ENCODE measurements at places on chromosomes 2 and 18.

DNA sequence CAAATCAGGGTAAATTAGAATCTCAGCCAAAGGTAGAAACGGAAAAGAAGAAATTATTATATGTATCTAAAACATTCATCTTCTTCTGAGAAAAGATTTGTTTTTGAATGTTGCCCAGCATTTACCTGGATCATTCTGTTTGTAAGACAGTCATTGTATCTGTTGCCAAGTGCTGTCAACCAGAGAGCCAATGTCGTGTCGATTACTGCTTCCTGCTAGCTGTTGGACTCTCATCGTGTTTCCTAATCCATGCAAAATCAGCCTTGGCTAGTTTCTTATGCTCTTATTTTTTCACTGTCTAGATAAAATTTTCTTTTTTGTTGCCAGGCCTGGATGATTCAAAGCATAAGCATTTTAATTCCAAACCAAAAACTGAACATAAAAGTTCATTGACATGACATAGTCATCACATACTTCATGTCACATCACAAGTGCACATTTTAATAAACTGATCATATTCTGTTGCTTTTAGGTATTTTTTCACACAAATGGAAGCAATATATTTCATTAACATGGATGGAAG is 202.3 kb downstream of the KCNH7 start:
- DNase-seq = no peak

DNA sequence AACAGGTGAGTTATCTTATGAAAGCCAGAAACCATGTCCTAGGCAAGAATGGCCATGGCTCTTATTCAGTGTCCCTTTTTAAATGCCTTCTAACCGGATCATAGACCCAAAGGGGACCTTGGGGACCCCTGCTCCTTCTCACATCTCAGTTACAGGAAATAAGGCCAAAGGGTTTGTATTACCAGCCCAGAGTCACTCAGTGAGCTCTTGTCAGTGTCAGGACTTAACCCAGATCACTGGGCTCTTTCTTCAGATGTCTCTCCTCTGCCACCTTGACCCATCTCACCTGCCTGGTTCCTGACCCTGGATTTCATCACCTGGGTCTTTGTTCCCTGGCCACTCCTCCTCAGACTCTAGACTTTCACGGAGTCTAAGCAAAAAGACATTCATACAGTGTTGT is 556.7 kb downstream of the CMPK2 start:
- DNase-seq = no peak

- no peak for DNase-seq
These were observed 9.0 kb upstream of the RNF103 start for GRCh38 chr2:86632672-86633071.

DNA sequence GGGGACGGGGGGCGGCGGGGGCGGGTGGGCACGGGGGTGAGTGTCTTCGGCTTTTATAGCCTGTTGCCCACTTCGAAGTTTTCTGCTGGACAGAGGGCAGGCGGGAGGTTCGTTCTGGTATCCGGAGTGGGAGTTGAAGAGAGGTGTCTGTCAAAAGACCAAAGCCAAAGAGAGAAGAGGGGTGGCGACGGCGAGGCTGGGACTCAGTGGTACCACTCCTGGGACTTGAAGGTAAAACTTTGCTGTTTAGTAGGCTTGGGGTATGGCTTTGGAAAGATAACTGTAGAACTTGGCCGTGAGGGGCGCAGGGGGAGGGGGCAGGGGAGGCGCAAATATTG is 215.8 kb upstream of the DTNA start:
- DNase-seq = no peak

GRCh38 chr18:46415532-46416252 is 241.3 kb downstream of the LOXHD1 start:
- DNase-seq = no peak

- peak; percentile 7 for DNase-seq
These were observed 47.0 kb downstream of the UGP2 start for GRCh38 chr2:63888490-63889402.

DNA sequence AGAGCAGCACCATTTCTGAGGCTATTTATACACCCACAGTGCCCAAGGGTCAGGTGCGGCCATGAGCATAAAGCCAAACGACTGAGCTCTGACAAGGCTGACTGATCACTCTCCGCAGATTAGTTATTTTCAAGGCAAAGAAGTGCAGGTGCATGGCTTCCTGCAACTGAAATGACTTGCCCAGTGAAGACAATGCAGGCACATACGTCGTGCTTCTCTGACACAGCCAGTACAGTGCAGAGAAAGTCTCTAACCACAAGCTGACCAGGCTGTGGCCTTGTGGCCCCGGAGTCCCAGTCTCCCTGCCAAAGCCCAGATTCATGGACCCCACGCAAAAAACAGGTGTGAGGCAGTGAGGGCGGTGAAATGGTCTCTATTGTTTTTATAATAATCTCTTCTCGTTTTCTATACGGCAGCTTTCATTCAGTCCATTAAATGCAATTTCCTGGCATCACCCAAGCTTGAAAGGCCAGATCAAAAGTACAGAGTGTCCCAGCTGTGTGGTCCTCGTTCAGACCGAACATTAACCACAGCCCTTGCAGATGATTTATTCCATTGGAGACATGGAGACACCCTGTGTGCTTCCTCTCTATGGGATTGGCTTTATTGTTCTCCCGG is 447.0 kb upstream of the ID2 start:
- DNase-seq = no peak

DNA sequence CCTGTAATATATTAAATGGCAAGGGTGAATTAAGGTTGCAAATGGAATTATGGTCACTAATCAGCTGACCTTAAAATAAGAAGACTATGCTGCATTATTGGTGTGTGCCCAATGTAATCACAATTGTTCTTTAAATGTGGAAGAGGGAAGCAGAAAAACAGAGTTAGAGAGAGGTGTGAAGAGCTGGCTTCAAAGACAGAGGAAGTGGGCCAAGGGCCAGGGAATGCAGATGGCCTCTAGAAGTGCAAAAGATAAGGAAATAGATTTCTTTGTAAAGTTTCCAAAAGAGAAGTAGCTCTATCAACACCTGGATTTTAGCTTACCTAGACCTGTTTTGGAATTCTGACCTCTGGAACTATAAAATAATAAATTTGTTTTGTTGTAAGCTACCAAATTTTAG is 276.0 kb downstream of the LRRTM1 start:
- DNase-seq = no peak

DNA sequence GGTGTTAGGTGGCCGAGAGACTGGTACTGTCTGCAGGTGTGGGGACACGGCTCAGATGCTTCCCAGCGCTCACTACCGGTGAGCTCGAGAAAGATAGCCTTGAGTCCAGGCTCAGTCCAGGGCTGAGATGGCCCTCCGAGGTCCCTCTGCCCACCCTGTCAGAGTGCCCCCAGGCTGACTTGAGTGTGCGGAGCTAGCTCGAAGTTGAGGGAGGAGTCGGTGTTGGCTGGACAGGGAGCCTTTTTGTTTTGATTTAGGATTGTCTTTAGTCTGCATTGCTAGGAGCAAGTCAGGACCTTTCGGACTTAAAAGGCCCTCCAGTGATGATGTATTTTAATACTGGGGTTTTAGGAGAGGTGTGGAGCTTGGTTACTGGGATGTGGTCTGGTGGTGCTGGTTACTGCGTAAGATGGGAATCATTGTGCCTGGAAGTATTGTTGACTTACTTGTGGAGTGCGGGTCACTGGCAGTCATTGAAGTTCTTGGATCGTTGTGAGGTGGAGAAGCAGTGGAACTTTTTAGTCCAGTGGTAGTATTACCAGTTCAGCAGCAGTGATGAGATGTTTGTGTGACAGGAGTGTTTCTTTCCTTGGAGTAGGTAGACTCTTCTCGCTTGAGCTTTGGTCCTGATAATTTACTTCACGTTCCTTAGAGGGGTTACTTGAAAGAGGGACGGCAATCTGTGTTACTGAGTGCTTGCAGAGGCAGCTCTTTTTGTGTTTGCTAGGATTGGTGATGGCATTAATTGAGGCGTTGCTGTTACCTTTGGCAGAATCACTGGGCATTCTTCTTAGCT is 633 bp downstream of the KIAA1328 start:
- DNase-seq = no peak

DNA sequence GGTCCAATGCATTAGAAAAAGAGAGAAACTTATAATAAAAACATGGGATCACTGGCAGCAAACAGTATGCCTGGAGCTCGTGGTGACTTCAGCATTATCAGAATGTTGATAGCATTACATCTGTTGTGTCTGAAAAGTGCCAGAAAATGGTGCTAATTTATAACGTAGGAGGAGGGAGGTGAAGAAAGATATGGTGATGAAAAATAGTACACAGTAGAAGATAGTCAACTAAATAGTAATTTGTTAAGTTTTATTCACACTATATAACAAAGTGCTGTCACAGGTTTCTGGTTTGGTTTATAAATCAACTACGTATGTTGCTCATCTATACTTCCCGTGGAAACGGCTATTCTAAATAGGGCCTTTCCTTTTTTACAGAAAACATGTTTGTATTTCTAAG is 117.4 kb downstream of the LRRTM1 start:
- DNase-seq = no peak

GRCh38 chr2:42513252-42513918 is 19.6 kb upstream of the KCNG3 start:
- DNase-seq = no peak

GRCh38 chr18:79942786-79943607 is 8.5 kb downstream of the SLC66A2 start:
- no peak for DNase-seq

DNA sequence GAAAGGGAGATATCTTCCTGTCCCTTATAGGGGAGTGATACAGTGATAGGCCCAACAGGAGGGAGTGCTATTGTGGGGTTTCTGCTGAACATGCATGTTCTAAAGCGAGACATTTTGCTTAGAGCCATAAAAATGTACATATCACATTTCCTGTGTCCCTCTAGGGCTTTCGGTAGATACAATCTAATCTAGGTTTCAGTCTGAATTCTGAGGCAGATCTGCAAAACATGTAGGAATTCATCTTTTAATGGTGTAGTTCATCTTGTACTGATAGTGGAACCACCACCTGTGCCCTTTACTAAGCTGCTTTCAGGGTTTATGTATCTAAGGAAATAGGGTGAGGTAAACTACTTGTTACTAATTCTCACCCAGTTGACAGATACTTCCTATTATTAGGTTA is 73.8 kb downstream of the SPTBN1 start:
- DNase-seq = no peak

DNA sequence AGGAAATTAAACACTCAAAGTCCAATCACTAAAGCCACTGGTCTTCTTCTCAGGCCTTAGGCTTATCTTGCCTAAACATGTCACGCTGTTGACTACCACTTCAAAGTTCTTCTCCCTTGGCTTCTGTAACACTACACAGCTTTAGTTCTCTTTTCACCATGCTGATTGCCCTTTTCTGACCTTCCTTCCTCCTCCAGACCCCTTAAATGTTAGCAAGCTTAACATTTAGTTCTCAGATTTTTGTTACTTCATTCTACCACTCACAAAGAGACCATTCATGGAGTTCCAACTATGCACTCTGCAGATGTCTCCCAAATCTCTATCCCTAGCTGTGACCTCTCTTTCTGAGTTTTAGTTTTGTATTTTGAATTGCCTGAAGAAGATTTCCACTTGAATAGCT is 64.4 kb downstream of the TTC21B start:
- no peak for DNase-seq

DNA sequence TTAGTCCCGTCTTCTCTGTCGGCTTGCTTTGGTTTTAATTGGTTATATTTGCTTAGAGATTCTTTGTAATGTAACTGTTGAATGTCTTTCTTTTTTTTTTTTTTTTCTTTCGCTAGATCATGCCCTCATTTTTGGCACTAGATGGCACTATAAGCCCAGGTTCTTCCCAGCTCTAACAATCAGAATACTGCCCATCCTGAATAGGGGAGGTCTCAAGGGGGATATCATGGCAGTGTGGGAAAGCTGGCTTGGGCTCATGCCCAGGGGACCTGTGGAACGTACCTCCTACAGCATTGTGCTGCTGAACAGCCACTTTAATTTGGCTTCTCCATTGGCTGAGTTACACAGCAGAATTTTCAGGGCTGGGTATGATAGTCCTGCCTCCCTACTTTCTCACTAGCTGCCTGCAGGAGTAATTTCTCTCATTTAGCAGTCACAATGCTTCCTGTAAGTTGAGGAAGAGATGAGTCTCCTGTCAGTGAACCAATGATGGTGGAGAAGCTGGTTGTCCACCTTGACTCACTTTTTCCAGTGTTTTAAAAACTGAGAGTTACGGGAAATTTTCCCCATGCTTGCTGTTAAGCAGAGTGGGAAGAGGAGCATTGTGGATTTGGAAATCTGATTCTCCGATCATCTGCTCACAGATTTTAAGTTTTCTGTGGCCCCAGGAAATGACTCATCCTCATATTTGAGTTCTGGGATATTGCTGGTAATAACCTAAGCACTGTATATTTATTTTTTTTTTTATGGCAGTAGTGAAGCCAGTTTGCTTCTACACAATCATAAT is 47.2 kb downstream of the RAD51AP2 start:
- DNase-seq = no peak

- no peak for DNase-seq
These were observed 8.7 kb downstream of the NPPC start for GRCh38 chr2:231917280-231918066.

GRCh38 chr18:32769586-32770053 is 3.2 kb downstream of the KLHL14 start:
- DNase-seq = no peak

- DNase-seq = no peak
These were observed 338.9 kb downstream of the CCDC85A start for GRCh38 chr2:56522605-56523089.

Data from T-helper 9 cell (primary cell).